ENCODE measurements at places on chromosomes 6 and 20.
A peak's percentile ranks its signal among the peaks of the same experiment; 100 is the strongest.

DNA sequence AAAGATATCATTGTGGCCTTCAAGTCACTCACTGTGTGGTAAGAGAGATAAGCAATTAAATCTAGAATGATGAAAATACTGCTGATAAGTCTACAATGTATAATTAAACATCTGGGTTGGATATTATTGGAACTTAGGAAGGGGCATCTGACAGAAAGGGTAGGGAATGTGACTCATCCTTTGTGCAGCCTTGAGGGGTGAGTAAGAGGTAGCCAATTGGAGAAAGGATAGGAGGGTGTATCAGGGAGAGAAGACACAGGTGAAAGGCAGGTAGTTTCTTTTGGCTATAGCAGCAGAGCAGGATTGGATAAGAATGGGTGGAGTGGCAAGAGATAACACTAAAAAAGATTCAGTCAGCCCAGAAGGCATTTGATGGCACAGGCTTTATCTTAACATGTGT is 182.0 kb downstream of the COL21A1 start:
- DNase-seq = no peak

GRCh38 chr20:38815446-38815845 is 9.9 kb downstream of the PPP1R16B start:
- DNase-seq = no peak

DNA sequence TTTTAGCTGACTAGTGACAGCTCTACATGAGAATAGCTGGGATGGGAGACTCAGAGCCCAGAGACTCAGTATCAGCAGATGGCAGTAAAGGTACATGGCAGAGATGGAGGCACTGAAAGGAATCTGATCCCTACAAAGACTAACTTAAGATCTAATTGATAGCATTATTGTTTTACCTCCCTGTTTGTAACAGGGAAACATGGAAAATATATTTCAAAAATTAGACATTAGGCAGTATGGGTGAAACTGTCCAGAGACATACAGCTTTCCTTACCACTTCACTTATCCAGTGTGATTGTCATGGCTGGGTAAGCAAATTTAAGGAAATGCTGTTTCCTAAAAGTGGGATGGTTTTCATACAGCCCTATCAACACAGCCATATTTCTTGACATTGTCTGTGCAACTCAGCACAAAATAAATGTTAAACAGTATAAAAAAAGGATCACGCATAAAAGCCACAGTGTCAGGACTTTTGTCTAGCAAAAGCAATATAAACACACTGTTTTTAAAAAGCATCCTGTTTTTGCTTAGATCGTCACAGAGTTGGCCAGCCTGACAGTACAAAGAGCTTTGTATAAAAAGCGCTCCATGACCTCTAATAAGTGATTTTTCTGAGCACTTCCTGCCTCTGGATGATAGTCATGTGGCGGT is 376.9 kb downstream of the PHF3 start:
- peak; percentile 45 for DNase-seq

GRCh38 chr6:124671324-124671723 is 290.9 kb upstream of the RNF217 start:
- DNase-seq = no peak

Measured in LoVo (cell line).